ENCODE measurements at places on chromosomes 6 and 20.

- DNase-seq: no peak
Observed at GRCh38 chr20:63488315-63489251, 10.3 kb downstream of the EEF1A2 start.

- peak; percentile 87 for DNase-seq
Observed at GRCh38 chr6:30626484-30627366, at the start of gene ATAT1. ATAT1 (plus strand) TSS chr6:30626874.

- no peak for DNase-seq
Observed at GRCh38 chr20:51434580-51435247, 107.8 kb downstream of the NFATC2 start.

- peak; percentile 24 for DNase-seq
Observed at GRCh38 chr6:150599199-150600009, at the start of gene PLEKHG1. PLEKHG1 (plus strand) TSS chr6:150599885; CDS start chr6:150733682, 133,797 bp downstream.

DNA sequence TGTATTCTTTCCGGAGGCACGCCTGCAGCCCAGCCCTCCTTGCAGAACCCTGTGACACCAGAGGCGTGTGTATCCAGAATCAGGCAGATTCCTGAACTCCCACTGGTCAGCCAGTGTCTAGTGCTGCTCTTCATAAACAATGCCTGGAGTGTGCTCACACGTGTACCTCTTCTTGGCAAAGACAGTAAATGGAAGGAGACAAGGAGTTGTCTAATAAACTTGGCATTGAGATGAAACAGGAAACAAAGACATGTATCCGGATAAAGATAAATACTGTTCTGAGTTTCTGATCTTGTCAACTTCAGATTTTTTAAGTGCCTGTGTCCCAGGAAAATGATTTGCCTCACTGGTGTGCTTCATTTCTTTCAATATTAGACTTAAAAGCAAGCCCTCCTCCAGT lies 1.7 kb downstream of the RPS6KA2 start:
- DNase-seq: no peak

- no peak for DNase-seq
Observed at GRCh38 chr6:44762496-44762895, 375.0 kb downstream of the CDC5L start.

DNA sequence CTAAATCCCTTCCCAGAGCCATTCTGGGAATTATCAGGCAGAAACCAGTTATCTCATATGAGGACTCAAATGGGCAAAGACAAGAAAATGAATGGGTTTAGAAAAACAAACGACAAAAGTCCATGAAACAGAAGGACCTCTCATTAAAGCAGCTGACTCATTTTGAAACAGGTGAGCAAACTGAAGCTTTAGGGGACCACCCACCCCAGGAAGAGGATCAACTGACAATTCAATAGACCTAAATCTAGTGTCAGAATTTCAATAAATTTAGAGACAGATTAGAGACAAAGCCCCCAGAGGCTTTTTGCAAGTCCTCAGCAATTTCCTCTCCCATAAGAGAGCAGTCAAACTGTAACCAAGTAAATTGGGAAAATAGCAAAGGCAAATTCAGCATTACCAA lies 333.8 kb downstream of the PTPRT start:
- no peak for DNase-seq

GRCh38 chr20:6134592-6134991 lies 11.8 kb upstream of the FERMT1 start:
- no peak for DNase-seq

DNA sequence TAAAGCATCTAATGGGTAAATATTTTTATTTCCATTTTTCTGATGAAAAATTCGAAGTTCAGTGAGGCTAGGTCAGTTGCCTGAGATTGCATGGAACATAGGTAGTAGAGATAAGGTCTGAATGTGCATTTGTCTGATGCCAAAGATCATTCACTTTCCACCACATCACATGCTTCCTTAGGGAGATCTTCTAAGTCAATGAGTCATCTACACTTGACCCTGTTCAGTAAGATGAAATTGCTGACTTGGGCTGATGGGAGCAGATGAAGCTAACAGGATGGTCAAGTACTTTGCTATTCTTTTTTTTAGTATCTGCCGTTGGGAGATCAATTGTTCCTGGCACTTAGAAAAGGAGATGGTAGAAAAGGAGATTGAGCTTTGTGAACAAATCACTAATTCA lies 511.3 kb downstream of the PHF3 start:
- DNase-seq: no peak

- DNase-seq: no peak
Observed at GRCh38 chr20:62248890-62249560, 10.7 kb downstream of the OSBPL2 start.

Measured in T follicular helper cell (primary cell).